Posterior vena cava (tissue), 2 donors: ENCODE measurements at places on chromosomes 1 and 21. TPM values are rescaled to one million over a fixed set of nuclear protein-coding genes. Genes with fewer than 3 reads are reported as not detected.

RNF11 gene
- 101 TPM for total RNA-seq

ANGPTL3 gene
- total RNA-seq, result not detected

CCDC185 gene
- not detected for total RNA-seq

DNA sequence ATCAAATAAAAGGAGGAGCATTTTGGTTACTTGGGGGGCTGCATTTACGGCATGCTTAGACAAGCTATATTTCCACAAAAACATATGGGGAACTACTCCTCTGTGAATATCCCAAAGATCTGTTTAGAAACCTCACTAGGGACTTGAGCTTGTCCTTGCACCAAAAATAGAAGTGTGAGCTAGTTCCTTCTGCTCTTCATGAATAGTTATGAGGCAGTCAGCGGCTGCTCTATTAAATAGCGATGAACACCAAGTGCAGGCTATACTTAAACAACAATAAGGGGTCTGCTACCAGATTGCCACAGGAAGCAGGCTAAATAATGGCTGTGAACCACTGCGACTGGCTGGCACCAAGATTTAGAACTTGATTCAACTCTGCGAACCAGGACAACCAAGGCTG is 190.1 kb downstream of the PCP4 start:
- no peak for DNase-seq

SERPINC1 gene
- not detected for total RNA-seq

ANGPTL1 gene
- 63.8 TPM for total RNA-seq

CRP gene
- 0.33 TPM for total RNA-seq
